Cortex of kidney (tissue), 1 donor: ENCODE measurements at places on chromosomes 1 and 21.

DNA sequence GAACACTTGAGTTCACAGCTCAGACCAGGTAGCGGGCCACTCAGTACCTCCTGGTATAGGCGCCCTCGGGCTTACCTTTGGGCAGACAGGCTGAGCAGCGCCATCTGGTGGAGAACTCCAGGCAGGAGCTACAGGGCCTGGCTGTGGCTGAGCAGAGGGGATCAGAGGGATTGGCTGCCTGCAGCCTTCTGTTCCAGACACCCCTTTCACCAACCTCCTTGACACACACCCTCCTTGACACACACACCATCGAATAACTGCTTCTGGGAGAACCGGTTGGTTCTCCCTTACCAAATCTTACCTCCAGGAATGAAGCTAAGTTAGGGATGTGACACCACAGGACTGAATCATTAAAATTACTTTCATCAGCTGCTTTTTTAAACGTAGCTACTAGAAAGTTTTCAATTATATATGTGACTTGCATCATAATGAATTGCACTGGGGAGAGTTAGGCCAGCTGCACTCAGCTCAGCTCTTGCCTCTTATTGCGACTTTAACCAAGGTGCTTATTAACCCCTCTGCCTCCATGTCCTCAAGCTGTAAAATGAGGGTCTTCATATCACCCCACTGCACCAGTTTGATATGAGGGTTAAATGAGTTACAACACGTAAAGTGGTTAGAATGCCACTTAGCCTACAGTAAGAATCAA lies 6.6 kb downstream of the LIN28A start:
- DNase-seq, result no peak

DNA sequence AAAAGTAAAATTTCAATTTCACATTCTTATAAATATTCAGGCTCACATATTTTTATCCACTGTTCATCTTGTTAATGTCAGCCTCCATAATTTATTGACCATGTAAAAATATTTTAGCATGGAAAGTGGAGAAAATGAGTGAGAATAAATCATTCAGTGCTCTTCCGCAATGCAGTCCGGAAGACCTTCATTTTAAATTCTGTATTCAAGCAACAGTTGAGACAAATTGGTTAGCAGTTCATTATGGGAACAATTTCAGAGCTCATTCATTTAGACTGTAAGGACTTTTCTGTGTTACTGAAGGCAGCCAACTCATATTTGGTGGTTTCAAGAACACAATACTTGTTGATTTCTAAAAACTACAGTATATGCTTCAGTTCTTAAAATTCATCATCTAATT lies 97.8 kb downstream of the TYW3 start:
- DNase-seq, result no peak

- no peak for DNase-seq
These were observed 20.6 kb downstream of the PTGFR start for GRCh38 chr1:78511334-78511733.

GRCh38 chr21:24590261-24590660 lies 1017.0 kb downstream of the MRPL39 start:
- no peak for DNase-seq

DNA sequence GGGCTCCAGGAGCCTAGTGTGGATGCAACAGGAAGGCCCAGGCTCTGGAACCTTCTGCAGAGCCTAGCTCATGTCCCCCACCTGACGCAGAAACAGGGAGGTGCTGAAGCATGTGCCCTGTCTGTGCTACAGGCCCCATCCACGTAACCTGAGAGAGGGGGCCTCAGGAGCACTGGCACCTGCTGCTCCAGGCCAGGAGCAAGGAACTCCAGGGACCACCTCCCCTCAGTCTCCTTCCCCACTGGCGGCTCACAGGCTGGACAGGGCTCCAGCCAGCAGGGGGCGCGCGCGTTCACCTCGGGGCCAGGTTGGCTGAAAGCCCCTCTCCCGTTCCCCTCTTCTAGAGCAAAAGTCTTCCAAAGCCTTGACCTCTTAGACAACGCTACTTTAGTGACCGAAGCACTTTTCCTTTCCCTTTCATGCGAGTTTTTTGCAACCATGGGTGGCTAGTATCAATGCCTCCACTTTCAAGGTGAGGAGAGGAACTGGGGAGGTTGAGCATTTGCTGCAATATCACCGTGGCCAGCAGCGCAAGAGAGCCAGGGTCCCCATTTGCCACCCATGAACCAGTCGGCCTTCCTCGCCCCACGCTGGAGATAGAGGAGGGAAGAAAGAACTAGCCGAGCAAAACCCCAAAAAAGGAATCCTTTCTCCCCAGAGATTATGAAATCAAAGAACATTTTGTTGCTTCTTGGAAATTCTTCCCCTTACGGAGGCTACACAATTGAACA lies 52.4 kb upstream of the GPR157 start:
- no peak for DNase-seq

- no peak for DNase-seq
These were observed 15.3 kb downstream of the UCK2 start for GRCh38 chr1:165842671-165843129.

DNA sequence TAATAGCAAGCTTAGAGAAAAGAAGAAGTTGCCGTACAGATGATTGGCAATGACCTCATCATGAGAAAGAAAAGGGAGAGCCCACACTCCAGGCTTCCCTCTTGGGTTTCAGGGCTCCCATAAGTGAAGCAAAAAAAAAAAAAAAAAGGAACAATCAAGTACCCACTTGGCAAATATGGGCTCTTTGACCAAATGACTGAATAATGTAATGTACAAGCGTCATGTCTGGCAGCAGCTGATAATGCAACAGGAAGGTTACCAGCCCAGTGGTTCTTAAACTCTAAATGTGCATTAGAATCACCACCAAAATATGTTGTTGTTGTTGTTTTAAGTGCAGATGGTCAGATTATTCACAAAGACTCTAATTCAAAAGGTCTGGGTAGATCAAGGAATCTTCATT lies 13.5 kb downstream of the TNFSF4 start:
- no peak for DNase-seq

DNA sequence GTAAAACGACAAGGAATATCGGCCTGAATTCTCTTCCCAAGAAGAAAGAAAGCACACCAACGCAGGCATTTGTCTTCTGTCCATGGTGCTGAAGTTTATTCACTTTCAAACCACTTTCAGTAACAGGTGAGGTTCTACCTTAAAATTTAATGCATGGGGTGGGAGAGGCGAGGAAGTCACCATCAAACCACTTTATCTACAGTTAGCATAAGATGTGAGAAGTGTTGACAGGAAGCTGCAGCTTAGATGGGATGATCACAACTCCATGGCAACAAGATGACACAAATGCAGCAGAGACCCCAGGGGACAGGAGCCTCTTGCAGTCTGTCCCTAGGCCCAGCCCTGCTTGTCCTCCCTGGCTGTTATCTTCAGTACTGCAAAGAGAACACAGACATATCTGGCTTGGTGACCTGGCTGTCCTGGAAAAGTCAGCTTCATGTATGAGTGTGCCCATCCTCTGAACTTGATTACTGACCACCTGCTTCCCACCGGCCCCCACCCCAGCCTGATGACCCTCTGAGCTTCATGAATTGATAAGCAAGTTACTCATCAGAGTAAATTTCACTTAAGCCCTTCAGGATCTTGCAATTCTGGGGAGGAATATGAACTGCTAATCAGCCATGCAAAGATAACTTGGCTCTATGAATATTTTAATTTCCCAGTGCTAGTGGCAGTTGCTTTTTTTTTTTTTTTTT lies 1.8 kb downstream of the NPPA start:
- DNase-seq, result no peak

DNA sequence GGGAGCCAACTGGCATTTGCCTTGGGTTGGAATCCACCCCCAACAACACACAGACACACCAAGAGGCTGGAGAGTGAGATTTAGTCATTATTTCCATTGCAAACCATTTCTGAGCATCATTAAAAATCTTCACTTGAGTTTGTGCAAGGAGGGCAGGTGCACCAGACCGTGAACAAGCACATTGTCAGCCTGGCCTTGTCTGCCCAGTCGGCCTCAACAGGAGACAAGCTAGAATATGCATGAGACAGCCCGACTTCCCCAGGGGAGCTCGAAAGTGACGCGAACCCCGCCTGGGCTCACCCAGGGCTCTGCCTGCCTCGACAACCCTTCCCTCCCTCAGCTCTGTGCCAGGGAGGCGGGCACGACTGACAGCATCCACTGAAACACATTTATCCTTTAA lies 15.4 kb upstream of the GUCA2B start:
- DNase-seq, result no peak

DNA sequence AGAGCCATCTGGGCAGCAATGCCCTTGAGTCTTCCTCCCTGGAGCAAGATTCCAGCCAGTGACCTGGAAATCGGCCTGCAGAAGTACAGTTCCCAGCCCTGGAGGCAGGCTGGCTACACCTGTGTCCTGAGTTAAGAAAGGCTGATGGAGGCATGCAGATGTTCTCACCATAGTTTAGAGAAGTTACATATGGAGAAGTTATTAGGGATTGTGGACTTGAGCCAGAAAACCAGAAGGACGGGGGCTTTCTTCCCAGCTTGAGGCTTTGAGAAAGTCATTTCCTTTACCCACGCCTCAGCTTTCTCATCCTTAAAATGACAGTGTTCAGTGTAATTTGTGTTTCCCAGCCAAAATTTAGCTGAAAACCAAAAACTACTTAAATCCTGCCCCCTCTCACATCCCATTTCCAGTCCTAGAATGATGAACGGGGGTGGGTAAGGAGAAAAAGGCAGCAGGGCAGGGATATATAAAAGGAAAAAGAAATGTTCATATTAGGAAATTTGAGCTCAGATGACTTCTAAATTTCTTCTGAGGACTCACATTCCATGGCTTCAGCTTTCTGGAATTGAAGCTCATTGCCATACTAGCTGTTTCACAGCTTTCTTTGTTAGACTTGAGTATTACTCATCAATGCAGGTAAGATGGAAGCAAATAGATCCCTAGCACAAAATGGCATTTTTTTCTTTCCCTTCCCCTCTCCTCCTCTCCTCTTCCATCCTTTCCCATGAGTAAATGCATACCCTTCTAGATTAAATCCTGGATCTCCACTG lies 14.4 kb upstream of the C8B start:
- no peak for DNase-seq

DNA sequence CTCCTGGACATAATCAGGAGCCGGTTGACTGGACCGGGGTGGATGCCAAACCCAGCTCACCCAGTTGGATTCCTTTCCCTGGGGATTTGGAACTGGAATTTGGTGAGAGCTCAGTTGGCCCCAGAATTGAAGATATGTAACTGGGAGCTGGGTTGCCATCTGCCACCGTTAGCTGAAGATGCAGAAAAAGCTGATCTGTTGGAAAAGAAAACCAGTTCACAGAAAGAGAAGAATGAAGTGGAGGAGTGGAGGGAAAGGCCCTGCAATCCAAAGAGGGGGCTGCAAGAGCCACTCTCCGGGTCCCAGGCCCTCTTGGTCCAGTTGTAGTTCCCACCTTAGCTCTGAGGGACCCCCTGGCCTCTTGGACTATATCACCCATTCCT lies 16.0 kb downstream of the TEX35 start:
- no peak for DNase-seq

DNA sequence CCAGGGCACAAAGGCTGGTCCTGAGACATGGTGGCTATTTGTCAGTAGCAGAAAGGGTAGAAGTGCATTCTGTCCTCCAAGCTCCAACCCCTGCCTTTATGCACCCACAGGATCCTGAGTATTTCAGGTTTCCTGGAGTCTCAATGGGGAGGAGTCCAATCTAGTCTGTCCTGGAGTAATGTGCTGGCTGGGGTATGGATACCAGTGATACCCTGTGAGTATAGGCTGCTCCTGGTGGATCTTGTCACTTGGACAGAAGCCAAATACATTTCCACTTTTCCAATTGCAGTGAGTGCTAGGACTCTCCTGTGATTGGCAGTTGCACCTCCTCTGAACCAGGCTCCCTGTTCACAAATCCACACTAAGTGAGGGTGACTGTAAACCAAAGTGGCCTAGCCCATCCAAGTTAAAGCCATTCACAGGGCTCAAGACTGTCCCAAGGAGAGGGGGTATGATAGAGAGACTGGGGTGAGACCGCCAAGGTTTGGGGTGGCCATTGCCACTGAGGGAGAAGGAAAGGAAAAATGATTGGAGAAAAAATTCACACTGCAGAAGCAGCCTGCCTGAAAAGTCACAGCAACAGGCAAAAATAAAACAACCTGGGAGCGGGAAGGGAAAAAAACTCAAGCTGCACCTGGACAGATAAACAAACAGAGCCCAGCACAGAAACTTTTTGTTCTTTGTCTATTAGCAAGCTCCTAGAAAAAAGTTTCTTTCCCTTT lies 163.4 kb upstream of the ETV3 start:
- no peak for DNase-seq

GRCh38 chr1:159991513-159991912 lies 37.5 kb upstream of the SLAMF9 start:
- no peak for DNase-seq

DNA sequence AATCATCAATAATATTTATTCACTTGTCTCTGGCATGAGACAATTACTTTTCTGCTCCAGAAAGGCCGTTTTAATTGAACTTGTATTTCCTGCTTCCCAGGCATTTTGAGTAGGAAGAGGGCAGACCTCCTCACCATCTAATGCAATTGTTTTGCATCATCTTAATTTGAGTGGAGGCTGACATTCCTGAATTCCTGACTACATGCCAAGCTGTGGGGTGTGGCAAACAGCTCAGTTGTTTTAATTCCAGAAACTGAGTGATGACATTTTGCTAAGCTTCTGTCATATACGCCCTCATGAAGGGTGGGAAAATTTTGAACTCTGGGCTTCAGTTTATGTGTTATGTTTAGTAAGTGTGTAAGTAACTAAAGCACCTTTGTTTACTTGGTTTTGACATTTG lies 125.4 kb upstream of the USP25 start:
- DNase-seq, result no peak

DNA sequence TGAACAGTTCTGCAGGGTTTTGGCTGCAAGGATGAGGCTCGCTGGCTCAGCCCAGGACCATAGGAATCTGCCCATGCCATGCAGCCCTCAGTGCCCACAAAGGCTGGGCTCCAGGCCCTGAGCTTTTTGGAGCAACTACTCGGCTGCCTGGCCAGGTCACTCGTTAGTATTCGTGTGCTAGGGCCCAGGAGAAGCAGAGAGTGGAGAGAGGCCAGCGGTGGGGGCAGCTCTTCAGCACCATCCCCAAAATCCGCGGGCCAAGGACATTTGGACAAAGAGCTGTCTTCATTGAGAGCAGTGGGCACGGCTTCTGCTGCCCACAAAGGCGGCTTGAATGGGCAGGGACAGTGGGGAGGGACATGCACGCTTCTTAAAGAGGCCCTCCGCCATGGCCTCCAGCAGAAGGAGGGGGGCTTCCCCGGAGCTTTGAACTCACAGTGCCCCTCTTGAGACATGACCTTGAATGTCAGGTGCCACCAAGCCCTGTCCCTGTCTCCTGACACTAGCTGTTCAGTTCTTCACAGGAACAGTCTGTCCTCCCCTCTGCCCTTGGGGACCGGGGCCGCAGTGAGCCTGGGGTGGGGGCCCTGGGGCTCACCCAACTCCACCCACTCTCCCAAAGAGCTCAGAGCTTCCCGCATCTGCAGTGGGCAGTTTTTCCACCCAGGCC lies 106.1 kb upstream of the ARHGEF16 start:
- no peak for DNase-seq

- DNase-seq, result no peak
These were observed 140.8 kb downstream of the FMN2 start for GRCh38 chr1:240232530-240232929.

GRCh38 chr1:88922214-88922613 lies 30.8 kb upstream of the GTF2B start:
- DNase-seq, result no peak

GRCh38 chr1:193927550-193927949 lies 741.1 kb upstream of the B3GALT2 start:
- DNase-seq, result no peak

- no peak for DNase-seq
These were observed 132.5 kb downstream of the PEX14 start for GRCh38 chr1:10607228-10607627.

- no peak for DNase-seq
These were observed 726.2 kb downstream of the USP25 start for GRCh38 chr21:16455978-16456377.
